ENCODE measurements at places on chromosomes 5 and 9. TPM values are rescaled to one million over a fixed set of nuclear protein-coding genes. Genes with fewer than 3 reads are reported as not detected.

The IL9 gene
- not detected for total RNA-seq

The LCNL1 gene
- 0.11 TPM for total RNA-seq

The ITK gene
- total RNA-seq, result 1.1 TPM

The PTGES gene
- total RNA-seq, result 18.0 TPM

The PCDHA4 gene
- 1.1 TPM for total RNA-seq

The ADAMTS13 gene
- 1.8 TPM for total RNA-seq

The TAF11L10 gene
- not detected for total RNA-seq

The CFAP90 gene
- 0.21 TPM for total RNA-seq

The ORM1 gene
- total RNA-seq, result 0.53 TPM

The TICAM2 gene
- 11.9 TPM for total RNA-seq

The SH3RF2 gene
- 1.0 TPM for total RNA-seq

The STKLD1 gene
- total RNA-seq, result 0.32 TPM

The SH2D3C gene
- total RNA-seq, result 11.6 TPM

All from urinary bladder (tissue), 4 donors.